ENCODE measurements at places on chromosomes 12 and 14. TPM values are rescaled to one million over a fixed set of nuclear protein-coding genes. Genes with fewer than 3 reads are reported as not detected.

KICS2 gene
- 16.8 TPM for total RNA-seq

DNA sequence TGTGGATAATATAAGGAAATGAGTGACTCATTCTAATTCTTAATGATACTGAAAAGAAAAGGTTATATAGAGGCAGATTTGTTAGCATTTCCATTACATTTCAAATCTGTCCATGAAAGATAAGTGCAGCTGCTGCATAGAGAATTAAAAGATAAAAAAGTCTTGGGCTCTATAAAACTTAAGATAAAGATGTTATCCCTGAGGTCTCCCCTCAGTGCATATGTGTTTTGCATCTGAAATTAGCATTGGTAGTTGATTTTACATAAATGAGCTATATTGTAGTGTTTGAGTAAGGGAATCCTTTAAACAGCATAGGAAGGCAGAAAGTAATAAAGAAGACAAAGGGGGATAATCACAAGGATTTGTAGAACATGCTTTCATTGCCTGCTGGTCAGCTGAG, 206.2 kb downstream of the FSCB start:
- DNase-seq: no peak

- no peak for DNase-seq
Measured at GRCh38 chr12:123931686-123932321, 40.8 kb downstream of the CCDC92 start.

DNA sequence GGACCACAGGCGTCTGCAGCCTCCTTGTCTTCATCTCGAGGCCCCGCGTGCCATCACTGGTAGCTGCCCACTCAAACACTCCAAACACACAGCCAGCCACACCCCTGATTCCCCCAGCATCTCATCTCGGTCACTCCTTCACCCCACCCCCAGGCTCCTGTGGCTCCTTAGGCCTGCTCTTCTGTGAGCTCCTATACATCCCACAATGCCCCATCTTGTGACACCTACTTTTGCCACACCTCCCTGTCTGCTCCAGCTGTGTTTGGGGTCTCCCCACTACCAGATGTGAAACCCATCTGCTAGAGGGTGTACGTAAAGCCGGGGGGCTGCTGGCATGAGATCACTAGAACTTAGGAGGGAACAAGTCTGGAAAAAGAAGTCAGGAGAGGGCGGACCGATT, 4.1 kb downstream of the AKT1 start:
- DNase-seq: no peak

CISTR gene
- not detected for total RNA-seq

DCN gene
- not detected for total RNA-seq

DNA sequence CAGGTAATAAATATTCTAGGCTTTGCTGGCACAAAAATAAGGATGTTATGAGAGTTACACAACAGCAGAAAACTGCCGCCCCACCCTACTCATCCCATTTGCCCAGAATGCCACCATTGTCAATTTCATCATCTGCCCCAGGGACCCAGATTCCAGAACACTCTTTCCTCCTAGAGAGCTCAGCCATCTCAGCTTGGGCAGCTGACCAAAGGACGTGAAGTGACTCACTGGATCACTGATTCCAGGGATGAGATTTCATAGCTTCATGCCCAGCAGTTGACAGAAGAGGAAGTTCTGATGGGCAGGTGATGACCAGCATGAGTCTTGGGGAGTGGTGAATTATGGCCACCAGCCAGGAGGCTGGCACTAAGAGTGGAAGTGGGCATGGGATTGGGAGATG, 450.3 kb downstream of the RMST start:
- no peak for DNase-seq

KRT83 gene
- total RNA-seq: not detected

TCTN1 gene
- total RNA-seq: 29.5 TPM

GRCh38 chr12:55715169-55715764, 579 bp upstream of the BLOC1S1 start:
- no peak for DNase-seq

- no peak for DNase-seq
Measured at GRCh38 chr12:60421741-60422140, 825.9 kb downstream of the SLC16A7 start.

- DNase-seq: no peak
Measured at GRCh38 chr12:123571343-123571813, 13.0 kb upstream of the TMED2 start.

TSPAN11 gene
- total RNA-seq: not detected

TPH2 gene
- not detected for total RNA-seq

ARHGDIB gene
- 738 TPM for total RNA-seq

DNA sequence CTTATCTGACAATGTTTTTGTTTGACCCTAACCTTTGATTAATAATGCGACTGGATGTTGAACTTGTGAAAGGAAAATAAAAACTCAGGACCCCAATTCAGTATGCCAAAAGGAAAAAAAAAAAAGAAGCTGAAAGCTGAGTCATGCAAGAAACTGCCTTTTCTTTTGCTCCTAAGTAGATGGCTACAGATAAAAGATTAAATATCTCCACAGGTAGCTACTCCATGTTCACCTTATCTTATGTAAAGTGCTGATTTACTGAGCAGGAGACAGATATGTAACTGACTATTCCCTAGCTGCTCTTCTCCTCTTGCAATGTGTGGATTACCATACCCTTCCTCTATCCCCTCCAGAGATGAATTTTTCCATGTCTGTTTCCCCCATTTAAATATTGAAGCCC, 30.8 kb upstream of the TCL1B start:
- no peak for DNase-seq

DNA sequence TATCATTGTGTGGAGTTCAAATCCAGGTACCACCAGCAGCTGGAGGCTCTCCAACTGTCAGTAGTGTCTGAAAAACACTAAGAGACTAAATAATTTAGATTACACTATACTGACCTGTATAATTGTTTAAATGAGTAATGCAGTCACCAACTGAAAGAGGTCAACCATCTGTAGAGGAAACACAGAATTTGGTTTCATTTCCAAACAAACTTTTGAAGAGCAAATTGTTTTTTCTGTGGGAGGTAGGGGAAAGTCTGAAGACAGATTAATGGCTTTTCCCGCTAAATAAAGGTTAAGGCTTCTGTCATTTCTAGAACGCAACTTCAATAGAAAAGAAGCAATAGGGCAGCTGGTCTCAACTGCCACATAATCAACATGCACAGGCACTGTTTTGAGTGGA, 462.6 kb downstream of the PRKD1 start:
- DNase-seq: no peak

DNA sequence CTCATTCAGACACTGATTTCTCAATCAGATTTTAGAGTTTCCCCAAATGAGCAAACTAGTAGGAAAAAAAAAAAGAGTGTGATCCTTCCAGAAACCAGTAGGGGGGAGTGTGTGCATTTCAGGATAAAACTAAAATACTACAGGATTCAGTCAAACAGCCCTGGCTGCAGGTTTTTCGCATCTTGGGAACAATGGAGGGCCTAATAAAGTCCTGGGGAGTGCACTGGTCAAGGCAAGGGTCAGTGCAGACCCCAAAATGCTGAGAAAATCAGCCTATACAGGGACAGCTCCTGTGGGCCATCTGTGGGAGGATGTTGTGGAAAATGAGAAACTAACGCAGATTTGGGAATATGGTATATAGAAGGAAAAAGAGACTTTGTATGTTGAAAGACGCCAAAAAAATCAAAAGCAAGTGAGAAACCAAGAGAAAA, 22.2 kb upstream of the ABCD4 start:
- no peak for DNase-seq

ESR2 gene
- total RNA-seq: 17.0 TPM

BICDL1 gene
- total RNA-seq: 15.1 TPM

MFAP5 gene
- not detected for total RNA-seq

NFATC4 gene
- total RNA-seq: 9.4 TPM

SAV1 gene
- total RNA-seq: 31.0 TPM

RPGRIP1 gene
- total RNA-seq: not detected

DNA sequence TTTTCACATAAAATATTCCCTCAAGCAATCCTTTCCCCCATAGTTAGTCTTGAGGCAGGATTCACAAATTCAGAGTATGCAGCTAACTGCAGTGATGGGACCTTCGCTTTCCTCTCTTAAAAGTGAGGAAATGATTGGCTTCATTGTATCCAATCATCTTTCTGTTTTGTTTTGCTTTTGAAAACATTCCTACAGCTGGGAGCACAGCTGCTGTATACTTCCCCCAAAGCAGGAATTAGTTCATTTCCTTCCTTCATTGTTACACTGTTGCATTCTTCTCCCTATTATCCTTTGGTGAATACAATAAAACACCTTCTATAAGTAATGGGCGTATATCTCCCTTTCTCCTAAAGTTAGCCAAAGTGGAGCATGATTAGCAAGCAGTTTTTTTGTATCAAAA, 9.4 kb upstream of the GAS2L3 start:
- no peak for DNase-seq

NACA gene
- 1,104 TPM for total RNA-seq

- no peak for DNase-seq
Measured at GRCh38 chr12:78584695-78585094, 279.9 kb upstream of the SYT1 start.

RIPK3 gene
- 39.2 TPM for total RNA-seq

MGP gene
- not detected for total RNA-seq

GRCh38 chr12:14777271-14777670, 26.0 kb downstream of the WBP11 start:
- no peak for DNase-seq

DNA sequence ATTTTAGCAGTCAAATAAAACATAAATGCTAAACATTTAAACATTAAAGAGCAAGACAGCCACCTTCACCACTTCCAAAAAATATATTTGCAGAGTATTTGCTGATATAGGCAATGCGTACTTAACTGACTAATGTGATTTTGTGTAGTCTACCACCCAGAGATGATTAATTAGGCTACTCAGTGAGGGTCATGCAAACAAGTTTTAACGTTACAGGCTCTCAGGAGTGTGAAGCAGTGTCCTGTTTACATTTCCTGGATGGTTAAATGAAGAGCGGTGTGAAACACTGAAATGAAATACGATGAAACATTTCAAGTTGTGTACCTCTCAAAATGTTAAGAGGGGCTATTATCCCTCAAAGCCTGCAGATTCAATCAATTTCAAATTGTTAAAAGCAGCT, 165.8 kb upstream of the LRIG3 start:
- no peak for DNase-seq

DNA sequence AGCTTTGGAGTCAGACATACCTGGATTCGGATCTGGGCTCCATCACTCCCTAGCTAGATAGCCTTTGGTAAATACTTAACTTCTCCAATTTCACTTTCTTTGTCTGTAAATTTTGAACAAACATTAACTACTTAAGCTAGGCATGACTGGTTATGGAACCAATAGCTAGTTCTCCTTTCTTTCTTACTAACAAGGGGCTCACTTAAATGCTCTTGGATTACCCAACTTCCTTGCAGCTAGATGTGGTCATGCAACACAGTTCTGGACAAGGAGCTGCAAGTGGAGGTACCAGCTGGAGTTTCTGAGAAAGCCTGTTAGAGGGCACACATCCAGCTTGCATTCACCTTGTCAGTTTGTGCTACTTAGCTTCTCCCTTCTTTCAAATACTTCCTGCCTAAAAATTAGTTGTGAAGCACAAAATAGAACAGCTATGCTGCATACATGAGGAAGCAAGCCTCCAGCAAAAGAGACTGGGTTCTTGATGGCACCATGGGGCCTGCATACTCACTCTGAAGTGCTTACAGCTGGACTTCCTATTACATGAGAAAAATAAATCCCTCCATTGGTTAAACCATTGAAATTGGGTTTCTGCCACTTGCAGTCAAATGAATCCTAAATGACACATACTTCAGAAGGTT, 210.1 kb upstream of the EEA1 start:
- no peak for DNase-seq

DNA sequence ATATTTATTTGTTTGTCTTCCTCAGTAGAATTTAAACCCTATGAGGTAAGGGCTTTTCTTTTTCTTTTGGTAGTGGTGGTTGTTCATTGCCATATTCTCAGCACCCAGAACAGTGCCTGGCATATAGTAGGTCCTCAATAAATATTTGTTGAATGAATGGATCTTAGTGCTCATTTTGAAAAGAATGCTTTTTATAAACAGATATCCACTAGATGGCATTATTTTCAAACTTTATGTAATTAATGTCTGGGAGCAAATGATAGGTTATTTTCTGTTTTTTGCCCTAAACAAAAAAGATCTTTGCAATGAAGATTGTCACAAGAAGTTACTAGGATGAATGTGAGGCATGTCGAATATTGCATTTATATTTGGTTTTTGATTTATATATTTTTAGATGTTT, 64.1 kb downstream of the RAD51B start:
- DNase-seq: no peak

DNA sequence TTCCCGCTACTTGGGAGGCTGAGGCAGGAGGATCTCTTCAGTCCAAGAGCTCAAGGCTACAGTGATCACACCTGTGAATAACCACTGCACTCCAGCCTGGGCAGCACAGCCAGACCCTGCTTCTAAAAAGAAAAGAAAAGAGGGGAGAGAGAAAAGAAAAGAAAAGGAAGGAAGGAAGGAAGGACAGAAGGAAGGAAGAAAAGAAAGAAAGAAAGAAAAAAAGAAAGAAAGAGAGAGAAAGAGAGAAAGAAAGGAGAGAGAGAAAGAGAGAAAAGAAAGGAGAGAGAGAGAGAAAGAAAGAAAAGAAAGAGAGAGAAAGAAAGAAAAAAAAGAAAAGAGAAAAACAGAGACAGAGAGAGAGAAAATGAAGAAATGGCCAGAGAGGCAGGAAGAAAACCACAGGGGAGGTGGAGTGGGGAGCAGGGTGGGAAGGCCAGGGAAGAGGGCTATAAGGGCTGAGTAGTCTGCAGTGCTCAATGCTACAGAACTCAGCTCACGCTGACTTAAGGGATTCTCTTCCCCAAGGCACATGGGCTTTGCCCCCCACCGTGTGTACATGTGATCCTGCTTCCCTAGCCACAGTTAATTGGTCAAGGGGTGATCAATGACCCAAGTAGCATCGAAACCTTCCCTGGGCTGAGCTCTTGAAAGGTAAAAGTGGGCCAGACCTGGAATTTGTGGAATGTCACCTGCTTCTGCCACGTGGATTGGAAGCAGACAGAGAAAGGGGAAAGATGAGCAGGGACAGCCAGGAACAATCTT, 90.4 kb upstream of the TMCC3 start:
- no peak for DNase-seq

DNA sequence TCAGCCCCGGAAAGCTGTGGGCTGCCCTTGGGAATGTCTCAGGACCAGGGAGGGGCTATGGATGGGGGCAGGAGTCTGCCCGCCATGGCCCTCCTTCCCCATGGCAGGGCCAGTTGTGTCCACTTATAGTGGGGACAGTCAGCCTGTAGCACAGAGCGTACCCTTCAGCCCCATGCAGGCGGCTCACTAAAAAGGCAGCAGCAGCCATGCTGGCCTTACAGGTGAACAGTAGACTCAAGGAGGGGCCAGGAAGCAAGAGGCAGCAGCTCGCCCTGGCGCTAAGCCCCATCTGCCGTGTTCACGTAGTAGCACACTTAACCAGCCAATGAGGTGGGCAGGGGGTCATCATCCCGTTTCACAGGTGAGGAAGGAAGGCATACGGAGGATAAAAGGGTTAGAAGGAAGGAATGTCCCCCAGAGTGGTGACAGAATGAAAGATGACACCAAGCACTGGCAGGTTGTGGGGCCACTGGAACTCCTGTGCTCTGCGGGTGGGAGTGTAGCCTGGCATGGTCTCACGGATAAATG, 52.7 kb downstream of the FAM222A start:
- DNase-seq: peak; percentile 1

GRCh38 chr12:15982071-15982470, 70.9 kb downstream of the DERA start:
- DNase-seq: no peak

EIF2S3B gene
- 0.83 TPM for total RNA-seq

- DNase-seq: no peak
Measured at GRCh38 chr14:96091941-96092411, 52.8 kb downstream of the C14orf132 start.

CLEC2A gene
- total RNA-seq: not detected

GRCh38 chr12:106227641-106228319, 20.0 kb downstream of the CKAP4 start:
- DNase-seq: no peak

- DNase-seq: no peak
Measured at GRCh38 chr12:13451776-13452175, 255.2 kb downstream of the EMP1 start.

MANSC4 gene
- not detected for total RNA-seq
